ENCODE measurements at places on chromosomes 16 and 17. TPM values are rescaled to one million over a fixed set of nuclear protein-coding genes. Genes with fewer than 3 reads are reported as not detected.

- H3K27ac ChIP-seq: no peak overlapping the region
- no peaks in the 10 kb centered on the region for H3K27me3 ChIP-seq
- H3K4me3 ChIP-seq: no peak overlapping the region
Measured at GRCh38 chr16:7404217-7404616, 71.6 kb downstream of the RBFOX1 start.

GRCh38 chr17:77246110-77247047 is 105.6 kb downstream of the SEC14L1 start:
- peaks cover 9% of the 10 kb centered on the region for H3K27me3 ChIP-seq
- H3K36me3 ChIP-seq: no peaks in the 10 kb centered on the region
- H3K4me3 ChIP-seq: peak overlapping the region; percentile 38
- peaks cover 5% of the 10 kb centered on the region for H3K4me1 ChIP-seq
- no peak overlapping the region for H3K27ac ChIP-seq

DNA sequence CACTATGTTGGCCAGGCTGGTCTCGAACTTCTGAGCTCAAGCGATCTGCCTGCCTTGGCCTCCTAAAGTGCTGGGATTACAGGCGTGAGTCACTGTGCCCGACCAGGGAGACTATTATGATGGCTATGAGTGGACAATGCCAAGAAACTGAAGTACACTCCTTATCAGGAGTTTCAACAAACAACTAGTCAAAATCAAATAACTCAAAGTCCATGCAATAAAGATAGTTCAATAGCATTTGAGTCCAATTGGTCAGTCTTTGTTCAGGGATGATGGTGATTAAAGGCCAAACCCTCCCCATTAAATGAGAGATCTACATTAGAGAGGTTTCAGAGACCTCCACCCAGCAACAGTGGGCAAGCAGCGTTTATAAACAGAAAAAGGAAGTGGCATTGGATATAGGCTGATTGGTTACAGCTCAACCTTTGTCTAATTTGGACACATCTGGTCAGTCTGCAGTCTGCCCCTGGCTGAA is 8.0 kb downstream of the CHST5 start:
- no peaks in the 10 kb centered on the region for H3K27me3 ChIP-seq
- no peak for DNase-seq
- H3K36me3 ChIP-seq: no peaks in the 10 kb centered on the region
- H3K27ac ChIP-seq: no peak overlapping the region
- H3K4me1 ChIP-seq: no peaks in the 10 kb centered on the region

DNA sequence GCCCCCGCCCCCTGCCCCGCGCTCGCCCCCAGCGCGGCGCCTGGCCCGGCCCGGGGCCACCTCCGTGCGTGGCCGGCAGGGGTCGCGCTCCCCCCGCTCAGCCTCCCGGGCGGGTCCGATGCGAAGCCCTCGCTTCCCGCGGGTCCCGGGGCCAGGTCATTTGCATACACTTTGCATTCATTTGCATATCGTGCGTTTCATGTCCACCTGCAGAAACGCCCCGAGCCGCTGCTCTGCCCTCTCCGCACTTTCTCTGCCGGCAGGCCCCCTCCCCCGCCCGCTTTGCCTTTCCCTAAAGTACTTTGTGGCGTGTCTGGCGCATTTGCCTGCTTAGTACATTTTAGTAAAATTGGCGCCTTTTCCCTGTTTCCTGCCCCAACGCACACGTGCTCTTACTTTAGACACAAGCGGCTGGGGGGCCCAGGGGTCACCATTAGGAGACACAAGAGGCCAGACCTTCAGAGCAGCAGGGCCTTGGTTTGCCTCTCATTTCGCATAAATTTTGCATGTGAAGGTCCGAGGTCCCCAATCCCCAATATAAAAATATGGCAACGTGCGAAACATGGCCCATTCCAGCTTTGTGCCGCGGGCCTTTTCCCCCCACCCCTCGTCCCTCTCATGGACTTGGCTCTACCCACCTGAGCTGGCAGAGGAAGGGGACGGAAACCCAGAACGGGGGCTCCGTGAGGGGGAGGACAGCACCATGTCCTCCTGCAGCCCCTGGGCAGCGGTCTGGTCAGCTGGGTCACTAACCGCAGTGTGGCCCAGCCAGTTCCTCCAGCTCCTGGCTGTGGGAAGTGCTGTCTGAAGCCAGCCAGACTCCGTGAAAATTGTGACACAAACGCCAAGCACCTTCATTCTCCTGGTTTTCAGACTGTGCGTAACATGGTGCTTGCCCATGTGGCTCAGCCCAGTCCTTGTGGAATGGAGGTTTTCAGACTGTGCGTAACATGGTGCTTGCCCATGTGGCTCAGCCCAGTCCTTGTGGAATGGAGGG is 34.8 kb downstream of the CBFA2T3 start:
- H3K4me1 ChIP-seq: no peaks in the 10 kb centered on the region
- H3K27ac ChIP-seq: no peak overlapping the region
- no peak for DNase-seq
- H3K4me3 ChIP-seq: no peak overlapping the region
- no peaks in the 10 kb centered on the region for H3K36me3 ChIP-seq
- peaks cover 46% of the 10 kb centered on the region for H3K27me3 ChIP-seq

DNA sequence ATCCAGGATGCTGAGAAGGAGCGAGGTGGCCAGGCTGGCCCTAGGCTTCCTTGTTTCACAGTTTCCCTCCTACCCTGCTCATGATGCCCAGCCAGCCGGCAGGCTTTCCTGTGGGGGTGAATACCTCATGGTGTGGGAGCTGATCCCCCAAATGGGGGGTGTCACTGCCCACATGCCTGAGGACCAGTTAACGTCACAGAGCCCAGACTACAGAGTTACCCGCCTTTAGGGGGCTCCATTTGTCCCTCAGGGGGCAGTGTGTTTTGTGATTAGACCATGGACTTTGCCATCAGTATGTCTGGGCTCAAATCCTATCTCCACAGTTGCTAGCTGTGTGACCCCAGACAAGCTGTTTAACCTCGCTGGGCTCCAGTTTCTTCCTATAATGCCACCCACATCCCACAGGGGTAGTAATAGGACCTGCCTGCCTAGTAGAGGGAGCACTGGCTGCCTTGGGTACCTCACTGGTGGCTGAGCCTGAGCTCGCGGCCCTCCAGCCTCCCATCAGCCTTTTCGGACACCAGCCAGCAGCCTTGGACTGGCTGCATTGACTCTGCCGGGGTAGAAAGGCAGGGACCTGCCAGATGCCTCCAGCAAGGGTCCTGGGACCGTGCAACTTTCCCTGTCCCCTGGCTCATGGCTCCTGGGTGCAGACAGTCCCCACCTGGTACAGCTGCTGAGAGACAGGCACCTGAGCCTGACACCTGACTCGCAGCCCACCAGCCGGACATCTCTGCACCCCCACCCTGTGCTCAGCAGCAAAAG is 87.5 kb upstream of the GSE1 start:
- H3K27me3 ChIP-seq: peaks cover 2% of the 10 kb centered on the region
- DNase-seq: no peak
- peaks cover 41% of the 10 kb centered on the region for H3K4me1 ChIP-seq
- no peak overlapping the region for H3K4me3 ChIP-seq
- H3K36me3 ChIP-seq: no peaks in the 10 kb centered on the region

GRCh38 chr16:3951861-3952736 is 71.6 kb upstream of the CREBBP start:
- peaks cover 61% of the 10 kb centered on the region for H3K4me1 ChIP-seq
- H3K36me3 ChIP-seq: no peaks in the 10 kb centered on the region
- H3K4me3 ChIP-seq: peak overlapping the region; percentile 7
- peak overlapping the region; percentile 94 for H3K27ac ChIP-seq

GRCh38 chr17:29163563-29163962 is 16.6 kb downstream of the MYO18A start:
- H3K27me3 ChIP-seq: no peaks in the 10 kb centered on the region
- no peak overlapping the region for H3K4me3 ChIP-seq
- peaks cover 7% of the 10 kb centered on the region for H3K36me3 ChIP-seq
- peaks cover 57% of the 10 kb centered on the region for H3K4me1 ChIP-seq

- no peak for DNase-seq
- H3K4me3 ChIP-seq: no peak overlapping the region
- peaks cover 3% of the 10 kb centered on the region for H3K27me3 ChIP-seq
- H3K27ac ChIP-seq: no peak overlapping the region
- H3K4me1 ChIP-seq: no peaks in the 10 kb centered on the region
Measured at GRCh38 chr16:66014221-66014620, 352.3 kb upstream of the CDH5 start.

The COQ7 gene
- total RNA-seq: 20.7 TPM

The C1QL1 gene
- 2.0 TPM for total RNA-seq
